SIG-M5 (cell line): ENCODE measurements at places on chromosomes 12 and 14.

- no peak for DNase-seq
These were observed 37.3 kb downstream of the KIF21A start for GRCh38 chr12:39405580-39405979.

DNA sequence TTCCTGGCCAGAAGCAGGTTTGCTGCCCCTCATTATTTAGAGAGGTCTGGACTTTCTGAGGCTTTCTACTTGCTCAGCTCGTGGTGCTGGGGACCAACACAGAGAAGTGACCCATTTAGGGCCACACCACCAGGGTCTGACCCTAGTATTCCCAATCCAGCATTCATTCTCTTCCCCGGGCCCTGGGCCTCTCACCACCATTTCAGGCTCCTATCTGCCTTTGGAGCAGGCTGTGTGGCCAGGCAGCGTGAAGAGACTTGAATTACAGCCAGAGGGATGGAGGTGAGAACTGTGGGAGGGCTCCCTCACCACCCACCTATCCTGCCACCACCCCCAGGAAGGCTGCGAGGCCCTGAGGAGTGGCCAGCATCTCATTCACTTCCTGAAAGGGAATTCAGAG, 24.6 kb downstream of the FAM222A start:
- DNase-seq = no peak

GRCh38 chr12:4448943-4449850, 3.6 kb upstream of the FGF6 start:
- DNase-seq = no peak

DNA sequence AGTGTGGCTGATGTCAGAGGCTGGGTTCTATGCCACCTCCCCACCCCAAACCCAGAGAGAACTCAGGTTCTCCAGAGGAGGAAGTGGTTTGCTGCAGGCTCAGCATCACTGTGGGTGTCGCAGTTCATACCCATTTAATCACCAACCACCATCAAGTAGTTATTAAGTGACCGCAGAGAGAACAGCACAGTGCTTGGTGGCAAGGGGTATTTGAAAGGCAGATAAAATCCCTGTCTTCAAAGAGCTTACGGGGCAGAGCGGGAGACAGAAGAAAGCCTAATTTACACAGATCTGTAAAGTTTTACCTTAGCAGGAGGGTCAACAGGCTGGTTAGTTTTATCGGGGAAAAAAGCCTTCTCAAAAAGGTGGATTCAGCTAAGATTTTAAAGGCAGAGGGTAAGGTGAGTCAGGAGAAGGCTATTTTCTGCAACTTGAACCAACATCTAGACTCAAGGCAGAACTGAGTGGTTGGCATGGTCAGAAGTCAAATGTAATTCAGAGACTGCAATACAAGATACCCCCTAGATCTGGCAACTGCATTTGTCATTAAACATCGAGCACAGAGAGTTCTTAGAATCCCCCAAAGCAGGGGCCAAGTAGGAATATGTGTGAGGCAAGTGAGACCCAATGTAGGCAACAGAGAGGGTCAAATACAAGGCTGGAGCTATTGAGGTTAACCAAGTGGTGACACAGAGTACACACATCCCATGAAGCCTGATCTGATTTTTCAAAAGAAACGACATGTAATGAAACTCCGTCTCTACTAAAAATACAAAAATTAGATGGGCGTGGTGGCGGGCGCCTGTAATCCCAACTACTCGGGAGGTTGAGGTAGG, 13.2 kb downstream of the PXN start:
- DNase-seq = no peak

GRCh38 chr12:10358131-10358530, 31.7 kb downstream of the KLRK1 start:
- no peak for DNase-seq

GRCh38 chr14:32399920-32400319, 70.8 kb downstream of the AKAP6 start:
- no peak for DNase-seq

DNA sequence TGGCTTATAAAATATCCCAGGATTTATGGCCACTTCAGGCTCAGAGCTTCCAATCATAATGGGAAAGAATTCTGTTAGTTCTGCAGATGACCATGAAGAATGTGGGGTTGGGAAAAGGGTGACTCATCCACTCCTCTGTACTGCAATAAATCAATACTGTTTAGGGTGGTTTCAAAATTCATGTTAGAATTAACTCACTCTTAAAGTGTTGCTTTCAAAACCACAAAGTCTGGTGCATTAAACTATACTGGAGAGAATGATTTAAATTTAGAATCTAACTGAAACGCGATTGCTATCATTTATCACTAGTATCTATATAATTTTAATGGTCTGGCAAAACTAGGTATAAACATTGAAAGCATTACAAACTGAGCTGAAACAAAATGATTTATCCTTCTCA, 798 bp downstream of the CCDC198 start:
- no peak for DNase-seq

GRCh38 chr12:19553175-19553574, 113.9 kb downstream of the AEBP2 start:
- DNase-seq = no peak

DNA sequence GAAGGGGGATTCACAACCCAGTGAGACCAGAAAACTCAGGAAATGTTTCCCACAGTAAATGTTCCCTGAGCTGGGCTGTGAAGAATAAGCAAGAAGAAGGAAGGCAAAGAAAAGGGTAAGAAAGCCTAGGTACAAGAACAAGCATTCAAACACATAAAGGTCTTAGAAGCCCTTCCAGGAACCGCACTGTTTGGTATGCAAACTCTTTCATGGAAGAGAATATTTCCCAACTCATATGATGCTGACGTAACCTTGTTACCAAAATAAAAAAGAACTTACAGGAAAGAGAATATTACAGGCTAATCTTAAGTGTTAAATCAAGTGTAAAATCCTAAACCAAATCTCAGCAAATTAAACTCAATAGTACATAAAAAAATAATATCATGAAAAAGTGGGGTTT, 23.6 kb downstream of the MED6 start:
- DNase-seq = no peak
